ENCODE measurements at places on chromosomes 7 and 10. TPM values are rescaled to one million over a fixed set of nuclear protein-coding genes. Genes with fewer than 3 reads are reported as not detected.

DNA sequence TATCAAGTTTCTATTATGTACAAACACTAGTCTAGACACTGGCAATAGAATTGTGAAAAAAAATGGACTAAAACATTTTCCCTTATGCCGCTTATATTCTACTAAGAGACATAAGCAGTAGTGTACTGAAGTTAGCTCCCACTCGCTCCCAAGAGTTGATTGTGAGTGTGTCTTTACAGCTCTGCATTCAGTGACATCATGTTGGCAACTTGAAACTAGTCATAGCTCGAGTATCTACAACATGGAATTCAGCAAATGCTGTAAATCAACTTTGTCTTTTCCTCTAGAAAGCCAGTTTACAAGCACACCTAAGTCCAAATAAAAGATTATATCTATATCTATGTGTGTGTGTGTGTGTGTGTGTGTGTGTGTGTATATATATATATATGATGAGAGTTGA is 58.8 kb upstream of the MAGI2 start:
- no peak overlapping the region for H3K4me3 ChIP-seq
- DNase-seq: no peak
- H3K36me3 ChIP-seq: no peaks in the 10 kb centered on the region
- H3K27ac ChIP-seq: no peak overlapping the region

DNA sequence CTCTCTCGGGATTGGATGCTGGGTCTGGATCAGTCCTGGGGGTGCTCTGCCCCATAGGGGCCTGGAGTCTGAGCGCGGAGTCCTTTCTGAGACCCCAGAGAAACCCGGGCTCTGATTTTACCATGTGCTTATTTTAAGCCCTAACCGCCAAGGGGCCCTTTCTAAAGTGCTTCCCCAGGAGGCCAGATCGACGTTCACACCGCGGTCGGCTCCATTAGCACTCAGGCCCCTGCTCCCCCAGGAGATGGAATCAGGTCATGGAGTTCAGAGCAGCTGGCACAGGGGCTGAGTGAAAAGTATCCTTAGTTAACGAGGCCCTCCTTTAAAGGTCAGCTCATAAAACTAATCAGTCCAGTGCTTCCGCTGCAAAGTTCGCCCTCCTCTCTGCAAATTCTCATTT is 159.4 kb upstream of the COBL start:
- no peaks in the 10 kb centered on the region for H3K4me1 ChIP-seq
- no peak for DNase-seq
- H3K4me3 ChIP-seq: no peak overlapping the region
- peaks cover 13% of the 10 kb centered on the region for H3K27me3 ChIP-seq
- no peak overlapping the region for H3K27ac ChIP-seq

- no peak for DNase-seq
- no peak overlapping the region for H3K4me3 ChIP-seq
- H3K27ac ChIP-seq: no peak overlapping the region
Measured at GRCh38 chr7:100369105-100369504, 4.2 kb upstream of the PILRA start.

NEUROD6 gene
- total RNA-seq: not detected
